Endothelial cell of umbilical vein (primary cell): ENCODE measurements at places on chromosomes 7 and 10.
A peak's percentile ranks its signal among the peaks of the same experiment; 100 is the strongest.

DNA sequence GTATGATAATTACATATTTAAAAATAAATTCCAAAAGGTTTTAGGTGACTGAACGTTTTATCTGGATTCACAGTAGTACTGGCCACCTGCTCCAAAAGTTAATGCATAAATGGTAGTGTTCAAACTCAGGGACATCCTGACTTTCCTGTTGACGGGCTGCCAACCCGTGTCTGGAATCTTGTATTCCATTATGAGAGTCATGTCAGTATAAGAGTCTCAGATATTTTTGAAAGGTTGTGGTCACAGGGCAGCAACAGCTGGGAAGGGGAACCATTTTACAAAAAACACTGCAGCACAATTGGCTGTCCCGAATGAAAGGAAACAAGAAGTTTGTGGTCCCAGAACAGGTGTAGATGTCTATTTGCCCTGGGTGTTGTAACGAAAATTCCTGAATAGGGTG is 2.8 kb downstream of the TDRD1 start:
- peak; percentile 13 for DNase-seq

DNA sequence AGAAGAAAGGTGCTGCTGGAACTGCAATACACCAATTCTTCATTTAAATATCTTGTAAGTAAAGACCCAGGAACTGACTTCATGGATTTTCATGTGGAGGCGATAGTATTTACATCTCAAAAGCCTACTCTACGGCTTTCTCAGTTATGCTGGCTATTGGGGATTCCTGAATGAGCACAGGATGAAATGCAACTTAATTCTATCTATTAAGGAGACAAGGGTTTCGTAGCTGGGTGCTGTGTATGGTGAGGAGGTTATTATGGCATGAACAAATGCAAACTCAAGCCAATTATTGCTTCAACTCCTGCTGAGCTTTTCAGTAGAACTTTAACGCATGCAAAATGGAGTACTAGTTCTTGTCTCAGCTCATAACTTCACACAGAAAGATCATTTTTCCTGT is 251.2 kb downstream of the SORCS1 start:
- no peak for DNase-seq

DNA sequence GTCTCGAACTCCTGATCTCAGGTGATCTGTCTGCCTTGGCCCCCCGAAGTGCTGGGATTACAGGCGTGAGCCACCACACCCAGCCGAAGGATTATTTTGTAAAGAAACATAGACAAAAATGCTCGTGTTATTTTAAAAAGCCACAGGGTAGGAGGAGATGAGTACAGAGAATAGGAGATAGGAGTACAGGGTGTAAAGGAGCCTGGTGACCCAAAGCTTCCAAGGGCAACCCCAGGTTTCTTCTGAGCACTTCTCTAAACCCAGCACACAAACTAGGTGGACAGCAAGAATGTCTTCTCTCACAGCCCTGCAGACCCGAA is 54.7 kb downstream of the ZNF467 start:
- DNase-seq, result no peak

DNA sequence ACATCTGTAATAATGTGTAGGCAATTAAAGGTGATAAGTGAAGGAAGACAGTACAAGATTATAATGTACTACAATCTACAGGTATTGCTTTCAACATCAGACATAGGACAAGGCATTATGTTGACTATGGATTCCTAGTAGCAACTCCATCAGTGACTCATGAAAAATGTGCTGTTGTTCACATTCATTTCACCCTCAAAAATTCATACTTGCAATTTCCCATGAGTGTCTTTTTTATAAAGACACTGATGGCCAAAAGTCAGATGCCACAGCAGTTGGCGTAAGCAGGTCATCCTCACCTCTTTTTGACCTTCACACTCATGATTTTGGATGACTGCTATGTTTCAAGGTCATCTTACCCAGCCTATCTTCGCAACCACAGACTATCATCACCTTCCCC is 100.0 kb upstream of the AMPH start:
- no peak for DNase-seq

DNA sequence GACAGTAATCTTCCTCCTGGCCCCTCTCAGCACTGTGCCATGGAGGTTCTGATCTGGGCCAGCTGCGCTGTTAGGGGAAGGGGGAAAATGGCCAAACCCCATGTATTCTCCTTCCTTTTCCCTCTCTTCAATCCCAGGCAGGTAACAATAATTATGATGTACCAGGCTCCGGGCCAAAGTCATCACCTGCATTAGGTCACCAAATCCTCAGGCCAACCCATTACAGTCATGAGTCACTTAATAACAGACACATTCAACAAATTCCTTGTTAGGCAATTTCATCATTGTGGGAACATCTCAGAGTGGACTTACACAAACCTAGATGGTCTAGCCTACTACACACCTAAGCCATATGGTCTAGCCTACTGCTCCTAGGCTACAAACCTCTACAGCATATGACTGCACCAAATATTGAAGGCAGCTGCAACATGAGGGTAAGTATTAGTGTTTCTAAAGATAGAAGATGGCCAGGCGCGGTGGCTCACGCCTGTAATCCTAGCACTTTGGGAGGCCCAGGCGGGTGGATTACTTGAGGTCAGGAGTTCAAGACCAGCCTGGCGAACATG is 2.2 kb upstream of the HSPB1 start:
- peak; percentile 16 for DNase-seq

DNA sequence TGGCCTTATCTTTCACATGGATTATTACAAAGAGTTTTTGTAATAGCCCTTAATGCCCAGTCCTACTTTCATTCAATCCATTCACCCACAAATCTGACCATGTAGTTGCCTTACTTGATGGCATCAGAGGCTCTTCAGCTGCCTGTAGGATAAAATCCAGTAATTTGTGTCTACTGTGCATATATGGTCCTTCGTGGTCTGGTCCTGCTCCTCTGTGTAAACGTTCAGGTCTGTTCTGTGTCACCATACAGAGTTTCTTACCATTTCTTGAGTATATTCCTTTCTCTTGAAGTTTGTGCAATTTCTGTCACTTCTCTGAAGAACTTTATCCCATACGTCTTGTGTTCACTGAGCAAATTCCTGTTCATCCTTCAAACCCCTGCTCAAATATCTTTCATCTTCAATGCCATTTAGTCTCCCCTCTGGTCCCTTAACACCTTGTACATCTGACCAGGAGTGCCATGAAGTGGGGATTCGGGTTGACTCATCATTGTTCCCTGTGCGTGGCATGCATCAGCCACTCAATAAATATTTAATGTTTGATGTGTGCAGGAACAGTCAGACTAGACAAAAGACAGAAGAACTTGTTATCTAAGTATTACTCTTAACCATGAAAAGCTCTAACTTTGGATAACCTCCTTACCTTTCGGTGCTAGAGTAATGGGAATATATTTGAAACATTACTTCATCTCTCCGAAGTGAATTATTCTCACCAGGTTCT is 98.6 kb upstream of the RPA3 start:
- DNase-seq, result no peak

DNA sequence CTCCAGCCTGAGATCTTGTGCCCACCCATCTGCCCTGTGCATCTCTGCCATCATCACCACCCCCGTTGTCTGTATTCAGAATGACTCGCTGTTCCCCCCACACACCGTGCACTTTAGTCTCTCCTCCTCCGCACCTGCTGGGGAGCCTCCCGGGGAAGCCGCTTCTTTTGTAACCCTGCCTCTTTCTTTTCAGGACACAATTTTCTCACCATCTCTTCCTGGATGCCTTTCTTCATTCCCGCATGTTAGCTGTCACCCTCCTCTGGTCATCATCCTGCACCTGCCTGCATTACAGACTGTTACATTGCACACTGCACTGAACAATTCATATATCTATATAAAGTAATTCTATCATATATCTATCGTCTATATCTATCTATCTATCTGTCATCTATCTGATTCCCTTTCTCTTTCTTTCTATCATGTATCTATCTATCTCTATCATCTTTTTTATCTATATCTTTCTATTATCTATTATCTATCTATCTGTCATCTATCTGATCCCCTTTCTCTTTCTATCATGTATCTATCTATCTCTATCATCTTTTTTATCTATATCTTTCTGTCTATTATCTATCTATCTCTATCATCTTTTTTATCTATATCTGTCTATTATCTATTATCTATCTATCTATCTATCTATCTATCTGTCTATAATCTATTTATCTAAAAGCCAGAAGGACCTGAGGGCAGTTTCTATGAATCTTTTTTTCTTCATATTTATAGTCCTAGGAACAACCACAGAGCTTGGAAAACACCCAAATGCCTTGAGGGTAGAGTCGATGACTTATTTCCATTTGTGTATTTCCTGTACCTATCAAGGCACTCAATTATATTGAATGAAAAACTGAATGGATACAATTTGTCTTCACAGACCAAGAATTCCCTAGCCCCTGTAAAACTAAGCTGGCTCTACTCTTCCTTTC is 642.5 kb downstream of the ACTR3B start:
- no peak for DNase-seq

DNA sequence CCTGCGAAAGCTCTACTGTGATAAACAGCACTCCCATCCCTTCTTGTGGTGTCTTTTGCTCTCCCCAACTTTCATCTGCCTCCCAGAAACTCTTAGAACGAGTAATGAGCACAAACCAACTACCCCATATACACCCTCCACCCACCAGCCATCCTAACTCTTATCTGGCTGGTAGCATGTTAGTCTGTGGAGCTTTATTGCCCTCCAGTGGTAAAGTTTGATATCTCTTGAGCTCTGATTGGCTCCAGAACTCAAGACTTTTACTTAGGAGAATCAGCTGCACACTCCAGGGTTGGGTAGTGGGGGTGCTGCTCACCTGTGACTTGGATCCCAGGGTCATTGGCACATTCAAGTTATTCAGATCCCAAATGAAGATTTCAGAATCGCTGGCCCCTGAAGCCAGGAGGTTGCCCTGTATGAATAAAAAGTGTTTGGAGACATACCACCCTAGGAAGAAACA is 10.9 kb downstream of the SEC31B start:
- peak; percentile 73 for DNase-seq

- DNase-seq, result no peak
Measured at GRCh38 chr10:89773081-89773480, 71.7 kb downstream of the KIF20B start.

DNA sequence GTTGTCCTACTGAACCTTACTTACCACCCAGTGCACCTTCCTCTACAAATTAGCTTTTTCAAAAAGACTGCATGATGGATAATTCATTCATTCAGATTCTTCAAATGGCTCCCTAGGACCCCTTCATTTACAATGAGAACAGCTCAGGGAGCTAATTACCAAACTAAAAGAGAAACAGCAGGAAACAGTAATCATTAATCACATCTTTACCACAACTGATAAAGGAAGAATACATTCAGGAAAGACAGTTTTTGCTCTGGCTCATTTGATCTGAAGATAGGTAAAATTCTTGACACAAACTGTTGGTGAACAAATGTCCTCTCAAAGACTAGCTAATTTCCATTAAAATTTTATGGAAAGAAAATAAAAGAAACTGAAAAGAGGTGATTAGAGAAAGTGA is 1652.7 kb upstream of the LRRTM3 start:
- DNase-seq, result no peak

GRCh38 chr10:11742009-11742778 is at the start of gene ECHDC3:
TSS of gene ECHDC3 (plus strand) at chr10:11742382. CDS start at chr10:11742577, 195 bp downstream.
- DNase-seq, result peak; percentile 47

DNA sequence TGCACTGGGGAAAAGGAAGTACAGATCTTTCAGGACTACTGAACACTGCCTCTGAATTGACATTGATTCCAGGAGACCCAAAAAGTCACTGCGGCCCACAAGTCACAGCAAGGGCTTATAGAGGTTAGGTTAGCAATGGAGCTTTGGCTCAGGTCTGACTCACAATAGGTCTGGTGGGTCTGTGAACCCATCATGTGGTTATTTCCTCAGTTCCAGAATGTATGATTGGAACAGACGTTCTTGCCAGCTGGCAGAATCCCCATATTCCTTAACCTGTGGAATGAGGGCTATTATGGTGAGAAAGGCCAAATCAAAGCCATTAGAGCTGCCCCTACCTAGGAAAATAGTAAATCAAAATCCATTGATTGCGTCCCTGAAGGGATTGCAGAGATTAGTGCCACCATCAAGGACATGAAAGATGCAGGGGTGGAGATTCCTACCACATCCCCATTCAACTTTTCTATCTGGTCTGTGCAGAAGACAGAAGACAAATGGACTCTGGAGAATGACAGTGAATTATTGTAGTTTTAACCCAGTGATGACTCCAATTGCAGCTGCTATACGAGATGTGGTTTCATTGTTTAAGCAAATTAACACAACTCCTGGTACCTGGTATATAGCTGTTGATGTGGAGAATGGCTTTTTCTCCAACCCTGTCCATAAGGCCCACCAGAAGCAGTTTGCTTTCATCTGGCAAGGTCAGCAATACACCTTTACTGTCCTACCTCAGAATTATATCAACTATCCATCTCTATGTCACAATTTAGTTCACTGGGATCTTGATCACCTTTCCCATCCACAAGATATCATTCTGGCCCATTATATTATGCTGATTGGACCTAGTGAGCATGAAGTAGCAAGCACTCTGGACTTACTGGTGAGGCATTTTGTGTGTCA is 44.5 kb upstream of the PIK3CG start:
- peak; percentile 3 for DNase-seq

DNA sequence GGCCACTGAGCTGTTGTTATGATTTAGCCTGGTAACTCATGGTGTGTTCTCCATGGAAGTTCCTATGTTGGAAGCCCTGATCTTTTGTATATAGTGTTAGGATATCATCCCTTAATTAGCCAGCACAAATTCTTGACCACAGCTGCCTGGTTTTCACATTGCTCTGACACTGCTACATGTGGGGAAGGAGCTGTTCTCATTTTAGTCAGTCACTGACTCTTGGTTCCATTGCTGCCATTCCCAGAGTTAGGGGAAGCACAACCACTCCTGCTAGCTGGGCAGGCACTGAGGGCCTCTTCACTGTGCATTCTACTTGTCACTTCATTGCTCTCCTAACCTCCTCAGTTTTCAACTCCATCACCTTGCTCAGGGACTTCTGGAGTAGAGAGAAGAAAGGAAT is 98.4 kb upstream of the GJD4 start:
- DNase-seq, result no peak

GRCh38 chr10:99431190-99431760 is 851 bp upstream of the GOT1 start:
- DNase-seq, result no peak

DNA sequence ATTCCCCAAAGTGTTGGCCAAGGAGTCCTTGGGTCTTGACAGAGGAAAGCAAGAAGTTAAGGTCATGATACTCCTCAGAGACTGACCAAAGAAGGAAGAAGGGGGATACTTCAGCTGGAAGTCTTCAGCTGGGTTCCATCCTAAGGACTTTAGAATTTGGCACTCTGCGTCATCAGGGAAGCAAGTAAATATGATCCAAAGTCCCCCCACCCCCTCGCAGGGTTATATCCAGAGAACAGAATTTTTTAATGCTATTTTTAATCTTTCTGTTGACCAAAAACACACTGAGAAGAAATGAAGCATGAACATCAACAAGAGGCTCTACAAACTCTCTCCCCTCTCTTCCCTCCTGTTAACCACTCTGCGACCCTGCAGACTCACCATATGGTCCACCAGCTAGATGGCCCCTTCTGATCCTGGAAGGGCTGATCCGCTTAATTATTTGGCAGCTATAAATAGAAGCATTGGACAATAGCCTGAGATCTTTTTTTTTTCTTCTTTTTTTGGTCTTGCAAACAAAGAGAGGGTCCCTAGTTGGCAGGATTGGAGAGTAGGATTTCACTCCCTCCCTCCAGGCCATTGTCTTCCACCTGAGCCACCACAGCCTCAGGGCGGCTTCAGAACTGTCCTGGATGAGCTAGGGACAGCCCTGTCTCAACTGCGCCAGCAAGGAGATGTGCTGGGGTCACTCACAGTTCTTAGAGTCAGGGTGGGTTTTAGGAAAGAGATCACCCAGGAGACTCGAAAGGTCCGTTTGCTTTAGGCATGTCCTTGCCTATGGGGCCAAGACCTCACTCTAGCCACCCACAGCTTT is 196.0 kb downstream of the KCNMA1 start:
- no peak for DNase-seq

- no peak for DNase-seq
Measured at GRCh38 chr10:80187465-80188409, 17.6 kb downstream of the ANXA11 start.
